ENCODE measurements at places on chromosomes 7 and 10.
A peak's percentile ranks its signal among the peaks of the same experiment; 100 is the strongest.

DNA sequence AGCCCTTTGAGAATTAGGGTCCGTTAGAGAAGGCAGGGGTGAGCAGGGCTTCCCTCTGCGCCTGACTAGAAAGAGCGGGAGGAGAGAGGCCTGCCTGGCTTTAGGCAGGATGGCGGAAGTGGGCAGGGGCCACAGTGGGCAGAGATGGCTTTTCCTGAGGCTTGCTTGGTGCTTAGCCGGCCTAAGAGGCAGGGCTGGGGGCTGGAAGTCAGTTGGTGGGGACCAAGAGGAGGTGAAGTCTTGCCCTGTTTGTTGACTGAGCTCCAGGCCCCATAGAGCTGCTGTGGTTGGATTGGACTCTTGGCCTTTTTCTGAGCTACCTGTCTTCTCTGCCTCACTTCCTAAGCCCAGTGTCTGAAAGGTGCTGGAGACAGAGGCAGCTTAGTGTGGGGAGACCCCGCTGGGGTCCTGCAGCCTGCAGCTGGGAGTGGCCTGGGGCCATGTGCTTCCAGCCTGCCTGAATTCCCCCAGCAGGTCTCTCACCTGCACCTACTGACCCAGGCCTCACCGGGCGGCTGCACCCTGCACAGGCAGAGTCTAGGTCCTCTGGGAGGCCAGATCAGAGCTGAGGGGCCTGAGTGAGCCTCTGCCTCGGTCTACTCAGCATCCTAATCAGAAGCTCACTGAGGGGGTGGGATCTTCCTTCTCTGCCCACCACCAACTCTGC, 4.8 kb downstream of the FAM241B start:
- DNase-seq, result peak; percentile 42

DNA sequence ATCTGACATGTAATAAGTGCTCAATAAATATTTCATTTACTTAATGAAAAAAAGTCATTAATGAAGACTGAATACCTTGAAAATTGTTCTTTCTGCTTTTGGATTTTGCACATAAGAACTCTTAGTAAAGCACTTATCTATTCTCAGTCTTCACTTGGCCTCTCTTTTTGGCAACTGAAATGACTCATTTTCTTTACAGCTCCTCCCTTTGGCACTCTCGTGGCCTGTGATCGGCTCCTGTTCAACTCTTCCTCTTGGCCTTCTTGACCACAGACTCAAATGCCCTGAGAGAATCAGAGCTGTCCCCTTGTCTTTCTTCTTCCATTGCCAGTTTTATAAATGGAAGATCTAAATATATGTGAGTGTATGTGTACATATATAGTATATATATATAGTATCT, 54.2 kb downstream of the FOXP2 start:
- no peak for DNase-seq

- no peak for DNase-seq
Observed at GRCh38 chr7:64314566-64314965, 805 bp downstream of the ZNF736 start.

GRCh38 chr10:87782721-87783120, 35.3 kb downstream of the ATAD1 start:
- no peak for DNase-seq

DNA sequence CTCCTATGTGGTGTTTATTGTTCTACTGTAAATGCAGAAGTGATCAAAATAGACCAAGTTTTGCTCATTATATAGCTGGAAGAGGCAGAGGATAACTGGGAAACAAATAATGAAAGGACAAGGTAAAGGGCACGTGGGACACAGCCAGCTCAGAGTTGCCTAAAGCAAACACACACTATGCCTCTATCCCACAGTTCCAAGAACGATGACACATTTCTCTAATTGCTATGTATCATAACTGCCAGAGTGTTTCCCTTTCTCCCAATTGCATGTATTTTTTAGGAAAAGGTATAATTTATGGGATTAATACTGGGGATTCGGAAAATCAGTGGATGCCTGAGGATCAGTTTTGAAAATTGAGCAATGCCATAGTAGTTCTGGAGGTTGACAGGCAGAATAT, 49.0 kb downstream of the CCDC71L start:
- no peak for DNase-seq

GRCh38 chr10:97320480-97321031, 1.5 kb downstream of the FRAT1 start:
- DNase-seq, result peak; percentile 76
